ENCODE measurements at places on chromosomes 7 and 10.
A peak's percentile ranks its signal among the peaks of the same experiment; 100 is the strongest.

DNA sequence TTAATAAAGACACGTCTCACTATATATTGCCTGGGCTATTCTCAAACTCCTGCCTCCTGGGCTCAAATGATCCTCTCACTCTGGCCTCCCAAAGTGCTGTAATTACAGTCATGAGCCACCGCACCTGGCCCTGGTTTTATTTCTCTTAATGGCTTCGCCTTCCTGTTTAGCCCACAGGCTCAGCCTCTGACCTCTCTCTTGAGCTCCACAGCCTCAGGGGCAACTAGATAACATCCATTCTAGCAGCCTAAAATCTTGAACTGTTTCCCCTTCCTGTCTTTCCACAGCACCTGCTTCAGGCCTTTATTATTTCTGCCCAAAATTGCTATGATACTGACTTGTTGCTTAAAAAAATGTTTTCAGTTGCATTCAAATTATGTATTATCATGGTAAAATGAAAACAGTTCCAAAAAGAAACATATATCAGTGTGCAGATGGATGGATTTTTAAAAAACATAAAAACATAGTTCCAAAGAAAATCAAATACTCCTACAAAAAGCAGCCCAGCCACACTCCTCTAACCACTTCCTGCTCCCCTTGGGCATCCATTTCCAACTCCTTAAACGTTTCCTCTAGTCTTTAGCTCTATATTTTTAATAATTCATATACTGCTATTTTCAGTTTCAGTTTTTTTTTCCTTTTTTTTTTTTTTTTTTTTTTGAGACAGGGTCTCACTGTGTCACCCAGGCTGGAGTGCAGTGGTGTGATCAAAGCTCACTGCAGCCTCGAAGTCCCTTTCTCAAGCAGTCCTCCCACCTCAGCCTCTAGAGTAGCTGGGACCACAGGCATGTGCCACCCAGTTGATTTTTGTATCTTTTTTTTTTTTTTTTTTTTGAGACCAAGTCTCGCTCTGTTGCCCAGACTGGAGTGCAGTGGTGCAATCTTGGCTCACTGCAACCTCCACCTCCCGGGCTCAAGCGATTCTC lies 5.1 kb upstream of the BAZ1B start:
- no peak for DNase-seq

DNA sequence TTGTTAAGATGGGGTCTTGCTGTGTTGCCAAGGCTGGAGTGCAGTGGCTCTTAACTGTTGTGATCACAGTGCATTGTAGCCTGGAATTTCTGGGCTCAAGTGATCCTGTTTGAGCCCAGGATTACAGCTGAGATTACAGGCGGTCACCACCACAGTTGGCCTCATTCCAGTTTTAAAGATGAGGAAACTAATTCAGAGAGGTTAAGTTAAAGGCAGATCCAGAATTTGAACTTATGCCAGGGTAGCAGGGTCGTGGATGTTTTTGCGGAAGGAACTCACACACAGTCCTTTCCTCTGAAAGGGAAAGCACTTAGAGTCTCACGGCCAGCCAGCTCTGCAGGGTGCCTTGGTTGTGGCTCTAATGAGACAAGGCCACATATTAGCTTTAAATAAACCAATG lies 84.7 kb downstream of the MMRN2 start:
- DNase-seq, result no peak

DNA sequence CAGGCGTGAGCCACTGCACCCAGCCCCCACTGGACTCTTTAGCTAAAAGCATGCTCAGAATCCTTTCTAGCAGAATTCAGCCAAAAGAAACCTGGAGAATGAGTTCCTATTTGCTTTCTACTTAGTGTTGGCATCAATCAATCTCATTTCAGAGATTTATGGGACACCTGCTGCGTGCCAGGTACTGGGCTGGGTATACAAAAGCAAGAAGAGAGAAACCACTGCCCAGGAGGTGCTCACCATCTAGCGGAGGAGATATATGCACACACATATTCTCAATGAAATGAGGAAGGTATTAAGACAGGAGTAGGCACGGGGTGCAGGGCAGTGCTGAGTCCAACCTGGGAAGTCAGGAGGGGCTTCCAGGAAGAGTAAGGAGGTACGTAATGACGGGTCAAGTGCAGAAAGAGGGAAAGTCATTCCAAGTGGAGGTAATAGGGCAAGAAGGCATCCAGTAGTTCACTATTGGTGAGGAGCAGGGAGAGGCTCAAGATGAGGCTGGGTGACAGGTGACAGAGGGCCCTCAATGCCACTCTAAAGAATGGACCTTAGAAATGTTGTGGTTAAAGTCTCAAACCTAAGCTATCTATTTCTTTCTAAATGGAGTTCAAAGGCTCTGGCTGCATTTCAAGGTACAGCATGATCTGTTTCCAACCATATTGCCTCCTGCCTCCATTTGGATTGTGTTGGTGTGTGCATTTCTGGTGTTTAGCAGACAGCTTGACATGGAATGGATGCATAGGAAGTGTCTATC lies 22.1 kb downstream of the ABLIM1 start:
- DNase-seq, result no peak

GRCh38 chr7:18770154-18770811 lies 274.7 kb downstream of the HDAC9 start:
- DNase-seq, result no peak

DNA sequence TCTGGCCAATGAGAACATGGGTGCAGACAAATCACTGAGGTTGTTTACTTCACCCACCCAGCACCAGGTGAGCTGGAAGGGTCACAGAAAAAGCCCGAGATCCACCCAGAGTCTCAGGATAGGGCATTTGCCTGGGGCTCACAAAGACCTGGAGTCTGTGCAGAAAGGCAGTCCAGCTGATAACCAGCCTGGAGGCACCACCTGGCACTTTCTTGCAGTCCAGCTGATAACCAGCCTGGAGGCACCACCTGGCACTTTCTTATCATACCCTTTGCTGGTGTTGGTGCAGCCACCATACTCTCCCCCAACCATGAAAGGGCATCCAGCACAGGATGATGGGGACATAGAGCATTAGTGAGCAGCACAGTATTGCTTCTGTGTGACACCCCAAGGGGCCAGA lies 104.1 kb downstream of the PPP1R3C start:
- no peak for DNase-seq

DNA sequence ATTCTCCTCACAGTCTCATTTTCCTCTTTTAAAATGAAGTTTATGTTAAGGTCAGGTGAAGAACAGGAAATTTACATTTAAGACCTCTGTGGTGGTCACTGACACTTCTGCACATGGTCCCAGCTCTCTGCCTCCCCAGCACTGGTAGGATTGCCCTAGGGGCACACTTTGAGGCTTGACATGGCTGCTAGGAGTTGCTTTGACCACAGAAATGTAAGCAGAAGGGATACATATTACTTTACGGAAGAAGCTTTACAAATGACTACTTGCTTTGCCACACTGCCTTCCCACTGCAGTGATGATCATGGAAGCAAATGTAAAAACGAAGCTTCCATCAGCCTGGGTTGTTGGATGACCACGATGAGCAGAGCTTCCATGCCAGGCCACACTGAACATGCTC lies 53.1 kb upstream of the RSU1 start:
- no peak for DNase-seq

- DNase-seq, result no peak
These were observed 79.3 kb downstream of the MKI67 start for GRCh38 chr10:128046953-128047290.

GRCh38 chr7:49438281-49438680 lies 335.2 kb upstream of the VWC2 start:
- no peak for DNase-seq

DNA sequence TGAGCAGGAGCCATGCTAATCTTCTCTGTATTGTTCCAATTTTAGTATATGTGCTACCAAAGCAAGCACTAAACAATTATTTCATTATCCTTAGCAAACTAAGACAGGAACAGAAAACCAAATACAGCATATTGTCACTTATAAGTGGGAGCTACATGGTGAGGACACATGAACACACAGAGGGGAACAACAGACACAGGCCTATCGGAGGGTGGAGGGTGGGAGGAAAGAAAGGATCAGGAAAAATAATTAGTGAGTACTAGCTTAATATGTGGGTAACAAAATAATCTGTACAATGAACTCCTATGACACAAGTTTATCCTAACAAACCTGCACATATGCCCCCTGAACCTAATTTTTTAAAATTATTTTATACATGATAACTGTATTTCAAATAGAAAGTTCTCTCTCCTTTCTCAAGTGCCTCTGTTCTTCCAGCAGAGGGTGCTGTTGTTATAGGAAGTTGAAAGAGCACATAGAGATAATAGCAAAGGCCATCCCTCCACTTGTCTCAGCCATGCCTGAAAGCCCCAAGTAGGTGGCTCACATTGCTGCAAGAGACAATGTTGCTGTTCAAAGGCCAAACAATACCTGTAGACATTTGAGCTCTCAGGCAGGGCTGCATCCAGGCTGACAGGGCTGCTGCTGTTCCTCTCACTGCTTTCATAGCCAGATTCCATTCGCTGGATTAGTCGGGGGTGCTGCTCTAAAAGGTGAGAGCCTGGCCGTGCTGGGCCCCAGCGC lies 33.4 kb upstream of the PPP3CB start:
- DNase-seq, result peak; percentile 58

GRCh38 chr10:23742368-23742767 lies 303.5 kb downstream of the OTUD1 start:
- no peak for DNase-seq

- no peak for DNase-seq
These were observed 75.3 kb downstream of the SVOPL start for GRCh38 chr7:138625849-138626230.

DNA sequence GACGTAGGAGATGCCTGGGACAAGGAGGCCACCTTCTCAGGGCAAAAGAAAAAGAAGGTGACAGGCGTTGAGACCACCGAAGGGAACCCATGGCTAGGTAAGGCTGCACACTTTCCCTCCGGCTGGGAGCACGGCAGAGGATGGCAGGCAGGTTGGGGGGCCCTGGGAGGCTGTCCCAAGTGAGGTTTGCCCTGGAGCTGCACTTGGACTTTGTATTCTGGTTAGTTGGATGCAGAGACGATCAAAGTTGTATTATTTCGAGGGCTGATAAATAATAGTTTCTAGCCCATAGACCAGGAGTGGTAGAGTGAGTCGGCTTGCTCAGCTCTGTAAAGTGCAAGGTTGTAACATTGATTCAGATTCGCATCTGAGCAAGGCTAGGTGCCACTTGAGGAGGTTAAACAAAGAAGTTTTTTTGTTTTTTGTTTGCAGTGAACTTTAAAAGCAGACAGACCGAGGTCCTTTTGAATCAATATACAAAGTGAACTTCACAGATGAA lies 608 bp downstream of the ENTPD7 start:
- no peak for DNase-seq

DNA sequence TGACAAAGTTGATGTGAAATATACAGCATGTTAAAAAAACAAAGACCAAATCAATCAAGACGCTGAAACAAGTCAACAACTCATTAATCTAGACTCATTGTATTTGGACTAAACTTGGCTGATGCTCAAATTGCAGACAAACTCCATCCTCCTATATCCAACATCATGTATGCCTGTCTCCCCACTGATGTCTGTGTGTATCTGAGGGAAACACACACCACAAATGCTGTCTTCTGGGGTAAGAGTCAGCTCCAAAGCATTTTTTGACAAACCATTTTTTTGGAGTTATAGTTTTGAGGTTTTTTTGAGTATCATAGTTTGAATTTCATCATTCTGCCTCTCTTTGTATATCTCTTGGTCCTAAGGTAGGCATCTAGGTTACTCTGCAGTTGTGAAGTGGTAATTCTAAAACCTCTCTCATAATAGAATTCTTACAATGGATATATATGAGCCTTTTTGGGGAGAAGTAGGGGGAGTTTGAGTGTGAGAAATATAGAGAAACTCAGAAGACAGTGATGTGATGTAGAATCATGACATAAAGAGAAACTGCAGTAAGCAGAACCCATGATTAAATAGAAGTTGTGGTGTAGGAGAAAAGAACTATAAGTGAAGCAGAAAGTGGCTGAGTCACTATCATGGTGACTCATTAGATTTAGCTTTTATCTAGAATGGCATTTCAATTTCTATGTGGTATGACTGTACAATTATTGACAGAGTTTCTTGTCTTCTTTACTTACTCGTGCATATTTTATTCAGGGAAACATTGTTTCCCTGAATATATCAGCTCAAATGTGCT lies 1531.1 kb upstream of the LRRTM3 start:
- no peak for DNase-seq

GRCh38 chr7:122430710-122431109 lies 126.2 kb upstream of the FEZF1 start:
- no peak for DNase-seq

- DNase-seq, result no peak
These were observed 28.3 kb downstream of the EXOC6 start for GRCh38 chr10:92876509-92877036.

GRCh38 chr7:64758151-64758550 lies 36.1 kb upstream of the ZNF138 start:
- DNase-seq, result no peak

DNA sequence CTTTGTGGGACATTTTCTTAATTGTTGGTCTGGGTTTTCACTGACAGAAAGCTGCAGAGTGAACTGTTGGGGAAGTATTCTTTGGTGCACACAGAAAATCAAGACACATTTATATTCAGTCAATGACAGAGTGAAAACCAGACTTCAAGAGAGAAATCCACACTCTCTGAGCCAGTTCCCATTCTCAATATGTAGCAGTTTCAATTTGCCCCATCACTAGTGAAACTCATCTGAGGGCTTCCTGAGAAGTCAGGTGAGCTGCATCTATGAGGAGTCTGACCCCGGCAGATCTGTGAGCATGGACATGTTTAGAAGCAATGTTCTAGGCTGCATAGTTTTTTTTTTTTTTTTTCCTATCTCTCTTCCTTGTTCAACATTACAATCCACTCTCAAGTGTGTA lies 163.7 kb upstream of the AHR start:
- no peak for DNase-seq

- DNase-seq, result no peak
These were observed 61.4 kb downstream of the CREB5 start for GRCh38 chr7:28473571-28474281.

- no peak for DNase-seq
These were observed 71.5 kb downstream of the PRPF18 start for GRCh38 chr10:13658264-13658663.

DNA sequence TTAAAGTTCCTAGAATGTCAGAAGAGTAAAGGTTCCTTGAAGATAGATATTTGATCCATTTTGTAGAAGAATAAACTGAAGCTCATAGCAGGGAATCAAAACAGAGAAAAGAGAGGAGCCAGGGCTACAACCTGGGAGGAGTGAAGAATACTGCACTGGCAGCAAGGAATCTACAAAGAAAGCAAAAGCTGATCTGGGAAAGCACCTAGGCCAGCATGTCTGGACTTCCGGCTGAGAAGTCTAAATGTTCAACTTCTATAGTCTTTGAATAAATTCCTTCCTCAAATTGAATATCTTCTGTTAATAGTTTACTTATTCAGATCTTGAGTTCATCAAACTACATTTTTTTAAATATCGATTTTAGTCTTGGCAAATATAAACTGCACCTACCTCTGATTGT lies 78.2 kb downstream of the VPS41 start:
- DNase-seq, result no peak
